ENCODE measurements at places on chromosomes 3 and 15.

GRCh38 chr3:152943645-152944044 is 108.7 kb downstream of the P2RY1 start:
- no peak for DNase-seq

DNA sequence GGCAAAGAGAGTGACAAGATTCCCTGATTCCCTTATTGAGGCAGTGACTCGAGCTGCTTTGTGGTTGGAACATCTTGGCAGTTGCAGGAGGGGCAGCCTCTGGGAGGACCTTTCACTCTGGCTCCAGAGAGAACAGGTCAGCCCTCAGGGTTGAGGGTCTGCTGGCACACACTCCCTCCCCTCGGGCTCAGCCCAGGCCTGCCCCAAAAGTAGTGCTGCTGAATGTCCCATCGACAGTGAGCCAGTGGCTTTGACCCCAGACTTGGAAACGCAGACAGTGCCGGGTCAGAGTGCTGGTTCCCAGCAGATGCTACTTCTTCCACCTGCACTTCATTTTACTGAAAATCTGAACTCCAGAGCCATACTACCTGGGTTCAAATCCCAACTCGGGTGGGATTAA is 25.6 kb upstream of the ATP2B2 start:
- no peak for DNase-seq

DNA sequence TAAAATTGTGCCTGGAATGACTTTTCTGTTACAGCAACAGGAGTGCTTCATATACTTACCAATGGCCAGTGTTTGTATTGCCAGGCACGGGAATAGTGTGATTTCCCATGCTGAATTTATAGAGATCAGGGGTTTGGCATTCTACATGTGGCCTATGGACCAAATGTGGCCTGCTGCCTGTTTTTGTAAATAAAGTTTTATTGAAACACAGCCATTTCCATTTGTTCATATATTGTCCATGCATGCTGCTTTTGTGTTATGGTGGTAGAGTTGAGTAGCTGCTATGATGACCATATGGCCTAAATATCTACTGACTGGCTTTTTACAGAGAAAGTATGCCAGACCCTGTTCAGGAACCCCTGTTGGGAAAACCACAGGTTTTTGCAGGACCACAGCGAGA is 55.6 kb downstream of the SLCO3A1 start:
- DNase-seq: no peak

DNA sequence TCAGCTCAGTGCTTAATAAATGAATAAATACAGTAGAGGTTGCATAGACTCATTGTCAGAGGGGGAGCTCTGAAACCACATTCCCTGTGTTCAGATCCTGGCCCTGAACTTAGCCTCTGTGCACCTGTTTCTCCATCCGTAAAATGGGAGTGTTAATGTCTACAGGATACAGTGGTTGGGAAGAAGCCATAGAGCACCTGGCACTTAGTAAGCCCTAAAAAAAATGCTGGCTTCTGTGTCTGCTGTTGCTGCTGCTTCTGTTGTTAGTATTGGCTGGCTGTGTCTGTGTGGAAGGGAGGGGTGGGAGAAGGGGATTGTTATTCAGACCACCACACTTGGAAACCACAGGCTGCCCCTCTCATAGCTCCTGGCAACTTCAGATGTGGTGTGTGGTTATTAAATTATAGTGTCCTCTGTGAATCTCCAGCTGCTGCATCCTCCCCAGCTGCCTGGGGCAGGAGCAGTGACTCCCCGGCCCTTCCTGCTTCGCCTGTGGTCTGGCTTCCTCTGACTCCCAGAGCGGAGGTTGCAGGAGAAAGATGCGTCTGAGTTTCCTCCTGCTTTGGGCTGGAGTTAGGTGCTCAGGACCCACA is 31.0 kb downstream of the FGD5 start:
- no peak for DNase-seq

DNA sequence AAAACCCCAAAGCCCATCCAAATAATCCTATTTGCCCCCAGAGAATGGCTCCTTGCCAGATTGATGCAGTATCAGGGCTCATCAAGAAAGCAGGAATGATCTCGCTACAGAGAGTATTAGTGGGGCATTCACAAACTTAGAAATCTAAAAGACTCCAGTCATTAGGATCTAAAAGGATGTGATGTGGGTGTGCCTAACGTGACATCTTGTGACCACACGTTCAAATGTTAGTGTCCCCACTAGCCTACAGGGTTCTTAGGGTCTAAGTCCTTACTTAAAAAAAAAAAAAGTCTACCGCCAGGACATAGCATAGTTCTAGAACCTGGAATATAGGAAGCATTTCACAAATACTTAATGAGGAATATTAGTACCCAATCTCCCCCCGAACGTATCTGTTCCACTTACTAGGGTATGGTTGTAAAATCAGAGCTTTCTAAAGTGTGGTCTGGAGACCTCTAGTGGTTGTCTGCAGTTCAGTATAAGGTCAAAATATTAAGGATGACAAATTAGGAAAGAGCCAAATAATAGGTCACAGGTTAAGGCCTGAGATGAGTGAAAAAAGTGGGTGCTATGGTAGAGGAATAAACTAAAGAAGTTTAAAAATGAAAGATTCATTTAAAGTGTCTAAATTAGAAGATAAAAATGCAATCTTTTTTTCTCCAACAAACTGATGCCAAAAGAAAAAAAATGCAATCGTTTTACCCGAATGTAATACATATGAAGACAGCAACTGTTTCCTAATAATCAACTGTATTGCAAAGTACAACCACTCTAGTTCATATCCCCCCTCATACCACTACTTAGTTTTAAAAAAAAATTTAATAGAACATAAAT is 4.2 kb upstream of the CHRM5 start:
- DNase-seq: no peak

GRCh38 chr3:122123850-122124249 is 59.6 kb upstream of the CASR start:
- DNase-seq: no peak

- no peak for DNase-seq
Measured at GRCh38 chr15:48940508-48940907, 23.2 kb downstream of the SHC4 start.

- no peak for DNase-seq
Measured at GRCh38 chr3:52494445-52494844, 693 bp upstream of the STAB1 start.

DNA sequence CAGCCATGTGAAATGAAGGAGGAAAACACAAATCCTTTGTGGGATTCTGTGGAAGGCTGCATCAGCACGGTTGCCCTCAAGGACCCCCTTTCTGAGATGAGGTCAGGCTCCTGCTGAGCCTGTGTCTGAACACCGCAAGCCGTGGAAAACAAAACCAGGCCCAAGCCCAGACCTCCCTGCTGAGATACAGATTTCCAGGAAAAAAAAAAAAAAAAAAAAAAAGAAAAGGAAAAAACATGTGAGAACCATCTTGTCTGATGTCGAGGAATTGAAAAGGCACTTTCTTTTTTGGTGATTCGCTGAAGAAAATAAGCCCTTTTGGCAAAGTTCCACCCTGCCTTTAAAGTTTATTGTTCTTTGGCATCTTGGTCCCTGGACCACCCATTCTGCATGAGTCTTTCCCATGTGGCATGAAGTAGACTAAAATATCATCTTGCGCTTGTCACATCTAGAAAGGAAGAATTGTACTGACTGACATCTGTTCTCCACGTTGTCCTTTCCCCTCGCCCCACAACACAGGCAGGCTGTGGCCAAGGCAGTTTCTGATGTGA is 117.6 kb downstream of the CHST2 start:
- no peak for DNase-seq

- DNase-seq: no peak
Measured at GRCh38 chr3:27228805-27229204, 140.4 kb downstream of the NEK10 start.

GRCh38 chr3:50186096-50186495 is 5.3 kb upstream of the GNAT1 start:
- no peak for DNase-seq

DNA sequence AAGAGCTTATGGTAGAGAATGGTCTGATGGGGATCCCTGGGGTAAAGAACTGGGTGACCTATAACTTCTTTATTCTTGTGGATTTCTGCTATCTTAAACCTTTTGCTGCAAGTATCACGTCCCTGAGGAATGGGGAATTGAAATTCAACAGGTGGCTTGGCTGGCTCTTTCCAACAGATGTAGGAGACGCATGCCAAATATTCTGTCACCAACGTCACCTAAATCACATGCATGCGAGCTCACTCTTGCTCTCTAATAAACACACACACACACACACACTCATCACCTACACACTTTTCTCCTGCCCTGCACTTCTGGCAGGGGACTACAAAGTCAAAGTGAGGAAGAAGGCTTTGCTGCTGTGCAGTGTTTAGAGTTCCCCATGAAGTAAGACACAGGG is 145.8 kb upstream of the NECTIN3 start:
- DNase-seq: no peak

DNA sequence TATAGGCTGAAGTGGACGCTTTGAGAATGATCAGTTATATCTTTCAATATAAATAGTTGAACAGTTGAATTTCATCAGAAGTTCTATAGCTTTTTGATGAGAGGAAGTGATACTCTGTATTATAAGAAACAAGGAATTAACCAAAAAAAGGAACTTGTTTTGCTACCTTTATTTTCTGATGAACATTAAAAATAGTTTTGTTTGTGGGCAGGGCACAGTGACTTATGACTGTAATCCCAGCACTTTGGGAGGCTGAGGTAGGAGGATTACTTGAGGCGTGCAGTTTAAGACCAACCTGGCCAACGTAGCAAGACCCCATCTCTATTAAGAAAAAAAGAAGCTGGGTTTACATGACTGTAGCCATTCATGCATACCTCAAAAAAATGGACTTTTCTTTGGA is 16.7 kb downstream of the BLOC1S6 start:
- no peak for DNase-seq

GRCh38 chr15:39761006-39761405 is 21.6 kb downstream of the FSIP1 start:
- no peak for DNase-seq

DNA sequence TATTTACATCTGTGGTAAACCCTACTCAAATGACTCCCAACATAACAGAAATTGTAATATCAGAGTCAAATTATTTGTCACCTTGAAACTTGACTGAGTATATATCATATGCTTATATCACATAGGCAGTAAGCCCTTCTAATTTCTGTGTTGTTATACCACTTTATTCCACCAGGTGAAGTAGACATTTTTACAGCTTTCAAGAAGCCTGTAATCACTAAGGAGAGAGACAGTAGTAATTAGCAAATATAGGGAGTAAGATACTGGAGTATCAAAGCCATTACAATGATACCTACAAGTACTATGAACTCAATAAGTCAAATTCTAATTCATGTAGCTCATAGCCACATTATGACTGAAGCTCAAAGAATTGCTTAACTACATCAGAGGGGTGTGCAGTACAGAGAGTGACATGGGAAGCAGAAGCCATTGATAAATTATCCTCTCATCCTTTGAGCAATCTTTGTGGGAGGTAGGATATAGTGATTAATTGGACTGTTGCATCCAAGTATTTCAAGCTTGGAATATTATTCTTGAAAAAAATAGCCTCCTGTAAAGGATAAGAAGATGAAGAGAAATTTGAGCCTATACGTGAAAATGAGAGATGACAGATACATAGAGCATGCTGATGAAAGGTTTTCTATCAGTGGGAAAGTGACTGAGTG is 1005.9 kb downstream of the ZPLD1 start:
- no peak for DNase-seq

- no peak for DNase-seq
Measured at GRCh38 chr3:39000008-39000450, 51.7 kb downstream of the SCN11A start.

DNA sequence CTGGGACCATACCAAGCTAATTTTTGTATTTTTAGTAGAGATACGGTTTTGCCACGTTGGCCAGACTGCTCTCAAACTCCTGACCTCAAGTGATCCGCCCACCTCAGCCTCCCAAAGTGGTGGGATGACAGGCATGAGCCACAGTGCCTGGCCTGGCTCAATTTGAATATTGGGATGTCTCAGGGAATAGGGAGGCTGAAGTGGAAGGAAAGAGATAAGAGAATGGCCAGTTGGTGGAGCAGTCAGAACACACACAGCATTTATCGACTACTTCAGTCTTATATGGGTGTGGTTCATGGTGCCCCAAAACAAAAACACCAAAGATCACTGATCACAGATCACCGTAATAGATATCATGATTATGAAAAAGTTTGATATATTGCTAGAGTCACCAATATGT is 144.4 kb downstream of the GMNC start:
- DNase-seq: no peak

DNA sequence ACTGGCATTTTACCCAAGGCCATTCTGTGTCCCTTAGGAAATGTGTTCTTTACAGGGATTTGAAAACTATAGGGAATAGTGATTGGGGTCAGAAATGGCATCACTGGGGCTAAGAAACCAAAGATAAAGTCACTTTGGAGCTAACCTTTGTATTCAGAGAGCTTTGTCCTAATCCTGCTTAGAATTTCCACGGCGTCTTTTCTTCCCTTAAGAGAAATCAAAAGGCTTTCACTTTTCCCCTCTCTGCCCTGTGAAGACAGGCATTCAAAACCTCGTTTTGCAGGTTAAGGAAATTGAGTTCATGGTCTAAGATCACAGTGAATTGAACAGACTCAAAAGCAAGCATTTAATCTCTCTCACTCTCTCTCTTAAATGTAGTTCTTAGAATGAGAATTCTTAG is 182.5 kb downstream of the VGLL4 start:
- DNase-seq: no peak

DNA sequence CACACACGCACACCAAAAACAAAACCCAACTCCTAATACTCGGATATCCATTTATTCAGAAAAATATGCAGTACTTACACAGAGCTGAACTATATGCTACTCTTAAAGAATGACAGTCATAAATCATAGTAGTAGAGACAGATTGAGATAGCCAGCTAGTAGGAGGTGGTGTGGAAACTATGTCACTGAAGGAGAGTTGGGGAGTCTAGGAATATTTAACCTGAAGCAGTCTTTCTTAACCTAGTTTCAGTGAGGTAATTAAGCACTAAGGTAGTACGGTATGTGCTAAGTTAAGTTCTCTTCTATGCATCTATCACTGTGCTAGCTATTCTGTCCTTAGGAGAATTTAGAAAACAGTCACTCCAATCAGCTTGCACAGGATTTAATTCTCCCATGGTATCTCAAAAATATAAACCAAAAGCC is 54.2 kb downstream of the ANKRD28 start:
- no peak for DNase-seq

DNA sequence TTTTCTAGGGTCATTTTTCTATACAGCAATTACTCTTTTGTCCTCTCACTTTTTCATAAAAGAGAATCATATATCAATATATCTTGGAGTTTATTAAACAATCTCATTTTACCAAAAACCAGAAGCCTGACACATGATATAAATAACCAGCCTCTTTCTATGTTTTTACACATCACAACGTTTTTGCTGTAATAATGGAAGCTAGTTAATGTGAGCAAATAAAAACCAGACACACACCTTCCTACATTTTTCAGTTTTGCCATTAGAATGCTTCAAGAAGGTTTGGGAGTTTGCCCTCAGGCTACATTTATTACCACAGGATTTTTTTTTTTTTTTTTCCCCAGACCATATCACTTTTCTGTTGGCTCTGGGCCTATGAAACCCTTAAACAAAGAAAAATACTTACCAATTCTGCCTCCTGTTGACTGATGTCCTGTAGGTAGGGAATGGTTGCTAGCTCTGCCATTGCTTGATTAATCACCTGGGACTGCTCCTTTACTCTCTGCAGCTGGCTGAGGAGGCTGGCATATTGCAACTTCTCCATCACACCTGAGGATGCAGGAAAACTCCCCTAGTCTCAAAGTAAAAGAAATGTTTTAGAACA is 165.5 kb downstream of the ECT2 start:
- no peak for DNase-seq
